ENCODE measurements at places on chromosomes 3 and 15.

- no peak for DNase-seq
Observed at GRCh38 chr15:84104853-84105252, 130.7 kb upstream of the GOLGA6L4 start.

DNA sequence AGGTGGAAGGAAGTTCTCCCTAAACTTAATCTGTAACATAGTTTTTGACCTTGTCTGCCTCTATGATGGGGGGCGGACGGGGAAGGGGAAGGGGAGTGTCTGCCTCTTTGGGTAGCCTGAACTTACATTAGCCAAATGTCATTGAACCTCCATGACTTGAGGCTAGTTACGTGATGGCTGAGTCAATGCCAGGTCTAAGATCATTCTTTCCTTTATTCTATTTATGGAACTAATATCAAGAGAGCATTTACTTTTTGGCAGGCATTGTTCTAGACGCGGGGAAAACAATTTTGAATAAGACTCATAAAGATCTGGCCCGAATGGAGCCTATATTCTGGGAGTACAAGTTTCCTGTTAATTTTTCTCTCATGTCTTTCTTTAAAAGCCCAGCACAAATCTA is 340.7 kb upstream of the C2CD4B start:
- no peak for DNase-seq

DNA sequence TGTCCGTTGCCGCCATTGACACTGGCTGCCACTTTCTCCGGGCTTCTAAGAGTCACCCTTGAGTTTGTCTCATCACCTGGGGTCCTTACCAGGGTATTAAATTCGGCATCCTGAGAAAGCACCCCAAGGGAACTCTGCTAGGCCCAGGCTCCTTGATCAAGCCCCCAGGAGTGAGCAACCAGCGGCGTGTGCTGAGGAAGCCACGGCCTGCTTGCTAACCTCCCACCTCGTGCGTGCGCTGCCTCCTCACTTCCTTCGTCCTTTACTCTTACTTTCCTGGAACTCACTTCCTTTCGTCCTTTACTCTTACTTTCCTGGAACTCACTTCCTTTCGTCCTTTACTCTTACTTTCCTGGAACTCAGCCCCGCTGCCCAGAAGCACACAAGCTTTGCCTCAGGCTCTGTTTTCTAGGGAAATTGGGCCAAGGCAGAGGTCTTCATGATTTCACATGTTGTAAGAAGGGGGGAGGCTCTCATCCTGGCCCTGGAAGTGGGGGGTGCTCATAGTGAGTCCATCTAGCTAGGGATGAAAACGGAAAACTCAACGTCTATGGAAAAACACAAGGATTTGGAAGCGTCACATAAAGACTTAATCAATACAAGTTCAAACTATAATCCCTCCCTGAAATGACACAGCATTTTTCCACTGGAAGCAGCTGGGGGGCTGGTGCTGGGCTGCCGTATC is 36.7 kb upstream of the BDH1 start:
- DNase-seq, result no peak

- DNase-seq, result no peak
Observed at GRCh38 chr15:51112078-51112477, 17.4 kb upstream of the TNFAIP8L3 start.

- DNase-seq, result no peak
Observed at GRCh38 chr3:78858174-78858573, 909.6 kb downstream of the ROBO1 start.

- no peak for DNase-seq
Observed at GRCh38 chr3:9682096-9682495, 21.5 kb upstream of the CPNE9 start.

- no peak for DNase-seq
Observed at GRCh38 chr3:127677541-127678314, 5.0 kb downstream of the ABTB1 start.

- DNase-seq, result no peak
Observed at GRCh38 chr3:9266716-9267115, 17.3 kb upstream of the SRGAP3 start.

GRCh38 chr3:128992926-128993460 is 883 bp downstream of the CFAP92 start:
- no peak for DNase-seq

- no peak for DNase-seq
Observed at GRCh38 chr3:32495609-32496008, 7.0 kb downstream of the CMTM6 start.

- peak; percentile 86 for DNase-seq
Observed at GRCh38 chr15:66862940-66863335, 160.9 kb downstream of the SMAD6 start.

Data from suppressor macrophage treated with lipopolysaccharide for 1 hour (primary cell).